Caudate nucleus (tissue), 63 donors: ENCODE measurements at places on chromosomes 6 and 20.

DNA sequence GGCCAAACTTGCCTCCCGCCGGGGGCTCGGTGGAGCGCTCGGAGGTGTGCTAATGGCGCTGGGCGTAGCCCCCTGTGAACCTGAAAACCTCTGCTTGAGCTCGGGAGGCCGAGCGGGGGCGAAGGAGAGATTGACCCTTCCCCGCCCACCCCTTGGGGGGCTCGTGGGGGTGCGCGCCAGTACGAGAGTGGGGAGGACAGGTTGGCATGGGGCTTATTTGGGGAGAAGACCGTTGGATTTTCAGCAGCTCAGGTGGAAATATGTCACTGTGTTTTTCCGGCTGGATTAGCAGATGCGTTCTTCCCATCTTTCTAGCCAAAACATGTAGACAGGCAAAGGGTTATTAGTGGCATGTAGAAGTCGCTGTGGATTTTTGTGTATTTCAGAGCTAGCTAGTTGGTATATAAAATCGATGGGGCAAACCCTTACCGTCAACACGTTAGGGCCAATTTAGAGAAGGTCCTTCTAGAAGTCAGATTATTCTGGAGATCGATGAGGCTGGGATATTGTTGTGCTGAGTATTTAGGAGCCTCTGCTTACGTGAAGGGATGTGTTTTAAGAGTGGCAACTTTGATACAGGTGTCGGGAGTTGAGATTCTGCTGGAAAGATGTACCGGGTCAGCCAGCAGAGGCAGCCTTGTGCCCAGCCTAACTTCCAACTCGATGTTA, 525 bp downstream of the NCOA7 start:
- peak; percentile 16 for DNase-seq

DNA sequence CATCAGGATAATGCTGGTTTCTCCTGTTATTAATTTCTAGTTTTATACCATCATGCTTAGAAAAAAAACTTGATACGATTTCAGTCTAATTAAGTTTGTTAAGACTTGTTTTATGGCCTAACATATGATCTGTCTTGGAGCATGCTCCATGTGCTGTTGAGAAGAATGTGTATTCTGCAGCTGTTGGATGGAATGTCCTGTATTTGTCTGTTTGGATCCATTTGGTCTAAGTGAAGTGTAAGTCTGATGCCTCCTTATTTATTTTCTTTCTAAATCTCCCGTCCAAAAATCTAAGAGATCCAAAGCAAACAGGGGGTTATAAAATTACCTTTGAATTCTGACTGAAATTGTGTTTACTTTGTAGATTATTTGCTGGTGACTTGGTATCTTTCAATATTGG, 30.0 kb upstream of the PRND start:
- DNase-seq, result no peak

- no peak for DNase-seq
Measured at GRCh38 chr6:35478259-35478658, 10.1 kb downstream of the RPL10A start.

DNA sequence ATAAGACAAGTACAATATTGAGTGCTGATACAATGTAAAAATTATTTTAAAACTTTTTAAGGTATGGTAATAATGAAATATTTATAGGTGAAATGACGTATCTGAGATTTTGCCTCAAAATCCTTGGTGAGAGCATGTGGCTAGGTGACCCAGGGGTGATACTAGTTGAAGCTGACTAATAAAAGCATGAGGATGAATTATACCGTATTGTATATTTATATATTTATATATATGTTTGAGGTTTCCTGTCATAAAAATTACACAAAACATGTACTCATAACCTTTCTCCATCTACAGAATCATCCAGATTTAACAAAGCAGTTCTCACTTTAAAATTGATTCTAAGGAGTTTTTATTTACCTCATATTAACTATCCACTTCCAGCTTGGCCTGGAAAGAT, 358.1 kb downstream of the CDKAL1 start:
- DNase-seq, result no peak

GRCh38 chr20:48921168-48921882, at the start of gene ARFGEF2:
TSS of gene ARFGEF2 (plus strand) at chr20:48921711. CDS start at chr20:48921890, 179 bp downstream.
- peak; percentile 88 for DNase-seq

DNA sequence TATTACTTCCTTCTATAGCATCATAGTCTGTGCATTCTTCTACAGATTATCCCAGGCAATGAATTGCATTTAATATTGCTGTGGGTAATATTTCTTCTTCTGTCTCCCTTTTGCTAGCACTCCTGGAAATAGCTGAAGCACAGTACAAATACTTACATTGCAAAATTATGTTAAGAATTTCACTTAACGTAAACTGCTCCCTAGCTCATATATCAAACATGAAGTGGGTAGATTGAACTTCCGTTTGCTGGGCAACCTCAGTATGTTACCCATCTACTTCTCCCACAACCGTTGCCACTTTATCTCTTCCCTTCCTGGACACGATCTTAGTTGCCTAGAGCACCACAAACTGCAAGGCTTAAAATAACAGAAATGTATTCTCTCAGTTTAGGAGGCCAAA, 963.3 kb downstream of the KIF16B start:
- DNase-seq, result no peak

DNA sequence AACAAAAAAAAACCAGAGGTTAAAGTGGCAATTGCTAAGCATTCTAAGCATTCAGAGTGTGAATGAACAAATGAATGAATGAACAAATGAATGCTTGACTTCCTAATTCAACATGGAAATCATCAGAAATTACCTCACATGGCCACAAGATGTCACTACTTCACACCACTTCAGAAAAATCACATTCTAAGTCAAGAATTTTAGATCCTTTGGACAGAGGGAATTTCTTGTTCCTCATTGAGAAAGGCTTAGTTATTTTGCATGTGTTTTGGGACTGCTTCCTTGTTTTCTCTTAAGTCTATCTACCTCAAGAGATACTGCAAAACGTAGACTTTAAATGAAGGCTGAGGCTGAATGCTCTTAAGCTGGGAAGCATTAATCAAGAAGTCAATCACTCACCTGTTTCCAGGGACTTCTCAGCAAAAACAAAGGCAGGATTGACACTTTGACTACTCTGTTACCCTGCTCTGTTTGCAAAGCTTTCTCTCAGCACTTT, 120.2 kb downstream of the MBOAT1 start:
- DNase-seq, result no peak

- DNase-seq, result no peak
Measured at GRCh38 chr6:69848552-69848951, 17.8 kb upstream of the COL19A1 start.

DNA sequence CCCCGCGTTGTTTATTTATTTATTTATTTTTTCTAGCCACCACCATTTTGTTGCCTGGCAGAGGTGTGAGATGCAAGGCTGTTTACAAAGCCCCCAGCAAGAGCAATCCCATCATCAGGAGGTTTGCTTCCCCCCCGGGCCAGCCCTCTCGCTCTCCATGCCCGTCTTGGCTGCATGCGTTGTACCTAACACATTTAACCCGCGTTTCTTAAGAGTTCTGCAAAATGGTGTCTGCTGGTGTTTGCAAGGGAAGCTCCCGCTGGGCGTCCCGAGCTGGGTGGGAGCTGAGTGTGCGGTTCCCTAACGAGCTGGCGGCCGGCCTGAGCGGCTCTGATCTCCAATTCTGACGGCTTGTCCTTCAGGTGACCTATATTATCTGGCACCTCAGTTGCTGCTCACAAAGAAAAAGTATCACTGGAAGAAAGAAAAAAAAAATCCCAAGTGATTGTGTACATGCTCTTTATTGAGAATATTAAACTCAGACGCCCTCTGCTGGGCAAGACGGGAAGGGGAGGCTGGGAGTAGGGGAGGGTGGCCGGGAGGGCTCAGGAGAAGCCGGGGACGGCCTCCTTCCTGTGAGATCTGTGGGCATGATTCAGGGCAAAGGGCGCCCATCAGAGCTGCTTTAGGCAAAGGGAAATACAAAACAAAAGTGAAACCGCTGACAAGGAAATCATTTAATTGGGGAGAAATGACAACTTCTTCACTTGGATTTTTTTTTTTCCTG, 154.8 kb downstream of the BCAS1 start:
- peak; percentile 43 for DNase-seq

DNA sequence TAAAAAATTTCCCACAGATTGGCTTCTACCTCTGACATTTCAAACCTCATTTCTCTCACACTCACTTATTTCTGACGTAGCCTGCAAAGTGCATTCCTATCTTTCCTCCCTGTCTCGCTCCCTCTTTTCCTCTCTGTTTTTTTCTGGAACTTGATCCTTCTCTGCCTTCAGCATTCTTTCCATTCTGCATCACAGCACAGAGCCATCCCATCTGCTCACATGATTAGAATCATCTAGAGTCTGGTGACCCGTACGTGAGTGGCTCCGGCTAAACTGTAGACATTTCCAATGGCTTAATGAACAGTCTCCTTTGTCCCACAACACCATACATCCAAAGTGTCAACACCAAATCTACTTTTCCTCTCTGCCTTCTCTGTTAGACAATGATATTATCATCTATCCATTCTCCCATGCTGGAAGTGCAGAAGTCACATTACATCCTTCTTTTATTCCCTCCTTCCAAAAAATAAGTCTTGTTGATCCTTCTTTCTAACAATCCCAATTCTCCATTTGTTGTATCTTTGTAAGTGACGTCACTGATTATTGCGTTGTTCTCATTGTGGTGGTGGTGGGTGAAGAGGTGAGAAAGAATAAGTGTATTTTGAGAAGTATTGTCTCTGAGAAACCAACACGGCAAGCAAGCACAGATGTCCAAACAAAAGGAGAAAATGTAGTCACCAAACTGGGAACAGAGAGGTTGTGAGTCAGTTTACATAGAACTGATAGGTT, 41.6 kb downstream of the OPRM1 start:
- no peak for DNase-seq

- no peak for DNase-seq
Measured at GRCh38 chr20:43689165-43689564, 22.3 kb downstream of the MYBL2 start.

DNA sequence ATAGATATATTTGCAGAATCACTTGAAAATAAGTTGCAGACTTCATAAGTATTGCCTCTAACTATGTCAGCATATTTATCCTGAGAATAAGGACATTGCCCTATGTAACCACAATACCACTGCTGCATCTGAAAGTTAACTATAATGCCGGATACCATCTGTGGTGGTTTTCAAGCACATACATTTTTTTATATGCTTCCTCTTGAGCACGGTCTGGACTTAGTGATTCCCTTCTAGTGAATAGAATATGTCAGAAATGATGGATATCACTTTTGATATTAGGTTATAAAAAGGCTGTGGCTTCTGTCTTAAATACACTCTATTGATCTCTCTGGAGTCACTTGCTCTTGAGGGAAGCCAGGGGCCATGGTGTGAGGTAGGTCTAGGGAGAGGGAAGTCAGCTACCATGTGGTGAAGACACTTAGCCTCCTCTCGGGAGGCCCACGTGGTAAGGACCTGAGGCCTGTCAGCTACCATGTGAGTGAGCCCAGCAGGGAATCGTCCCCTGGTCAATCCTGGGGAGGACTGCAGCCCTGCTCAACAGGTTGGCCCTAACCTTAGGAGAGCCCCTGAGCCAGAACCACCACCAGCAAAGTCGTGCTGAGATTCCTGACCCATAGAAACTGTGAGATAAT, 57.5 kb downstream of the CCDC170 start:
- DNase-seq, result no peak

DNA sequence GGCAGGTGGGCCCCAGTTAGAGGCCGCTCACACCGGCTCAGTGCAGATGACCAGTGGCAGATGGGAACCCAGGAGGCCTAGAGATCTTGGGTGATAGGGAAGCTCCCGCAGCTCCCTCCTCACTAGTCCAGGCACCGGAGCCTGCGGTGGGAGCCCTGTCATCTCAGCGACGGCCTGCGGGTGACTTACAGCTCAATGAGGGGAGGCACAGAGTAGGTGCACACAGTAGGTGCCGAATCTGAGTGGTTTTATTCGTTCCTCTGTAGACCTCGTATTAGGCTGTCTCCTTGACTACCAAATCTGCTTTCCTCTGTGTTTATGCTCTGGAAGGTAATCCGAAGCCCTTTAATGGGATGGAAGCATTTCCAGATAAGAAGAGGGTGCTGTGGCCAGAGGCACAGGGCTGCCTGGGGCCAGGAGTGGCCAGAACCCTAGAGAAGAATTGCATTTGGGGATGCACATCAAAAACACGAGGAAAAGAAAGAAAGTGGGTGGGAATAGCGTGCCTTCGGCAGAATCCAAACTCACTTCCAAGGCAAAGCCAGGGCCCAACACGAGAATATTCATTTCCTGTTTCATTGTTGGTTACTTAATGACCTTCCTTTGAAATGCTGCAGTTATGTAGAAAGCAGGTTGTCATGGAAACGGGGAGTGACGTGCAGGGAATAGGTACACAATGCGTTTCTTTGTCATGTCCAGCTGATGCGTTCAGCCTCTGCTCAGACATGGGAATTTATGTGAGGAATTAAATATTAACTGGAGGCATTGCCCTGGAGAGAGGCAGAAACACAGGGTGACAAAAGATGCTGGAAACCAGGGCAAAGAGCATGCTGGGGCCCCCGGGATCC, 24.7 kb downstream of the MYT1 start:
- DNase-seq, result no peak

DNA sequence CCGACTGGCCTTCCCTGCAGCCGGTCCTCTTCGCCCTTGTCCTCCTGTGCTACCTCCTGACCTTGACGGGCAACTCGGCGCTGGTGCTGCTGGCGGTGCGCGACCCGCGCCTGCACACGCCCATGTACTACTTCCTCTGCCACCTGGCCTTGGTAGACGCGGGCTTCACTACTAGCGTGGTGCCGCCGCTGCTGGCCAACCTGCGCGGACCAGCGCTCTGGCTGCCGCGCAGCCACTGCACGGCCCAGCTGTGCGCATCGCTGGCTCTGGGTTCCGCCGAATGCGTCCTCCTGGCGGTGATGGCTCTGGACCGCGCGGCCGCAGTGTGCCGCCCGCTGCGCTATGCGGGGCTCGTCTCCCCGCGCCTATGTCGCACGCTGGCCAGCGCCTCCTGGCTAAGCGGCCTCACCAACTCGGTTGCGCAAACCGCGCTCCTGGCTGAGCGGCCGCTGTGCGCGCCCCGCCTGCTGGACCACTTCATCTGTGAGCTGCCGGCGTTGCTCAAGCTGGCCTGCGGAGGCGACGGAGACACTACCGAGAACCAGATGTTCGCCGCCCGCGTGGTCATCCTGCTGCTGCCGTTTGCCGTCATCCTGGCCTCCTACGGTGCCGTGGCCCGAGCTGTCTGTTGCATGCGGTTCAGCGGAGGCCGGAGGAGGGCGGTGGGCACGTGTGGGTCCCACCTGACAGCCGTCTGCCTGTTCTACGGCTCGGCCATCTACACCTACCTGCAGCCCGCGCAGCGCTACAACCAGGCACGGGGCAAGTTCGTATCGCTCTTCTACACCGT, 6.1 kb downstream of the UBD start:
- no peak for DNase-seq

GRCh38 chr6:112827793-112828192, 480.7 kb downstream of the RFPL4B start:
- DNase-seq, result no peak

DNA sequence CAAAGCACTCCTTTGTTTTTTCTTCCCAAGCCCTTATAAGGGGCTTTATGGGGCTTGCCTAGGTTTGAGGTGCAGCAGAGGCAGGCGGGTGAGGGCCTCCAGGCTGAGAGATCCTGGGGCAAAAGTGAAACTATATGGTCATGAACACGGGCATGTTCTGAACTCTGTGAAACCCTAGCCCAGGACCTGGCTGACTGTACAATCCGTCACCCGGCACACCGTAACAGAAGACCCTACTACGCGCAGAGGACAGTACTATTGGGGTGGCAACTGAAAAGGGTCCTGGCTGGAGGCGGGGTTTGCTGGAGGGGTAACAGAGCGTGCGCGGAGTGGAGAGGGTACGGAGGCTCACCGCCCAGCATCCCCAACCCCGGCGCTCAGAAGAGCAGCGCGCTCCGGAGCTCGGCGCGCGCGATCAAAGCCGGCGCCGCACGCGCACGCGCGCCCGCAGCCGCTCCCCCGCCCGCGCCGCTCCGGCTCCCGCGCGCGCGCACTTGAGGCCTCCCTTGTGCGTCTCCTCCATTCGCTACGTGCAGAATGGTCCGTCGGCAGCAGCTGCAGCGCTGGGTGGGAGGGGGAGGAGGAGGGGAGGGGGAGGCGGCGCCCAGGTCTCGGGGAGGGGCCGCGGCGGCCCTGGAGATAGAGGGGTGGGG, 54.2 kb downstream of the MRPL14 start:
- DNase-seq, result no peak
